ENCODE measurements at places on chromosomes 16 and 17.

GRCh38 chr16:84785843-84786581 is 33.8 kb upstream of the CRISPLD2 start:
- no peak for DNase-seq

DNA sequence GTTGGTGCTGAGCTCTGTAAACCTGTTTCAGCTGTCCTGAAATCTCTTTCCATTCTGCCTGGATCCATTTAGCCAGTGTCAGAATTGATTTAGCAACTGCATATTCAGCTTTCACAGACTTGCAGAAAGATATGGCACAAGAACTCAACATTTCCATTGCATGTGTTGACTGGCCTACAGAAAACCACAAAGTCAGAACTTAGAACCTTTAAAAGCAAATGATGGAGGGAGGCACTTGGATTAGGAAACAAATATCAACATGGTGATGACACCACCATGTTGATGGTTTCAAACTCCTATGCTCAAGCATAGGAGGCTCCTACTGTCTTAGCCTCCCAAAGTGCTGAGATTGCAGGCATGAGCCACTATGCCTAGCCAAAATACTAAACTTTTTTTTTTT is 52.3 kb upstream of the ARL6IP1 start:
- no peak for DNase-seq

GRCh38 chr17:46974086-46974485 is 5.0 kb downstream of the RPRML start:
- no peak for DNase-seq

DNA sequence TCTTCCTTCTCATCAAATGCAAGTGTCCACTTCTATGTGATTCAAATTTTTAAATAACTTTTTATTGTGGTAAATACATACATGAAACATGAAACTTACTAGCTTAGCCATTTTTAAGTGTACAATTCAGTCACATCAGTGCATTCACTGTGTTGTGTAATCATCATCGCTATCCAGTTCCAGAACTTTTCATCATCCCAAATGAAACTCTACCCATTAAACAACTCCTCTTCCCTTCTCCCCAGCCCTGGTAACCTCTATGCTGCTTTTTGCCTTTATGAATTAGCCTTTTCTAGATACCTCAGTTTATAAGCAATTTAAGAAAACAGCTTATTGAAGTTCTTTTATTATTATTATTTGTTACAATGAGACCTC is 41.1 kb upstream of the IL34 start:
- DNase-seq: no peak

GRCh38 chr17:9218911-9219310 is 197.6 kb downstream of the NTN1 start:
- DNase-seq: no peak

- no peak for DNase-seq
These were observed 100.9 kb downstream of the AMFR start for GRCh38 chr16:56324406-56324805.

- peak; percentile 51 for DNase-seq
These were observed 16.5 kb downstream of the MRPS23 start for GRCh38 chr17:57833179-57833939.

- no peak for DNase-seq
These were observed 45.3 kb downstream of the CPNE2 start for GRCh38 chr16:57137566-57138273.

- DNase-seq: no peak
These were observed 28.5 kb downstream of the STAT5B start for GRCh38 chr17:42247734-42248133.

- DNase-seq: no peak
These were observed 79.7 kb upstream of the EFCAB3 start for GRCh38 chr17:62300697-62301096.

- DNase-seq: no peak
These were observed 58.1 kb downstream of the MPHOSPH6 start for GRCh38 chr16:82111944-82112343.

DNA sequence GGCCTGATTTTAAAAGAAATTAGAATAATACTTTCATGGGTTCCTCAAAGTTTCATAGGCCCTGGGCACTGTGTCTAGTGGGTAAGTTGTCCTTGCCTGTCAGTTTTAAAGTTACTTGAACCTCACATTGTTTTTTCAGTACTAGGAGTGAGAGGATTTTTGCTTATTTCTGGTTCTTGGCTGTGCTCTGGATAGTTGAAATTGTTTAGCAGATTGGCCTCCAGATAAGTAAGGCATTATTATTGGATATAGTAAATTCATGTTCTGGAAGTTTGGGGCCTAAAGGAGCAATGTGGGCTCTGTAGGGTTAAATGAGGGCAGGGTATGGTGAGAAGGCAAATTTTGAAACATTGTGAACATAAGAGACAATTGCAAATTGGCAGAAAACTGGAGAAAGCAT is 78.5 kb downstream of the WNT3 start:
- DNase-seq: no peak

DNA sequence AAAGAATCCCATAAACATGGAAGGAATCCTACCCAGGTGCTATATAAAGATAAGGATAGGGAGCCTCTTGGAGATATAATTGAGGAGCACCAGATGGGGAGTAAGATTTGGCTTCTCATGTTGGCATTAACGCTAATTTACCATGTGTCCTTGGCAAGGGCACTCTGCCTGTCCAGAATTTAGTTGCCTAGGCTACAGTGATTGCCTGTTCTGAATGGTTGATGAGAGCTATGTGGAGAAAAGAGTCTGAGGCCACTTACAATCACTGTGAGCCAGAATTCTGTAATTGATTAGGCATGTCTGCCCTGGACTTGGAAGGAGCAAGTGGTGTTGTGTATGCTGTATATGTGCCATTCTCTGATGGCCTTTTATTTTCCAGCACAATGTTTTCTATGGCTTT is 1101.2 kb upstream of the RBFOX1 start:
- no peak for DNase-seq

GRCh38 chr17:65514082-65514481 is 47.4 kb downstream of the AXIN2 start:
- DNase-seq: no peak

GRCh38 chr16:66845080-66845410 is 831 bp downstream of the CA7 start:
- DNase-seq: no peak

GRCh38 chr17:33500151-33500550 is 207.1 kb upstream of the ASIC2 start:
- no peak for DNase-seq

- DNase-seq: no peak
These were observed 3.0 kb upstream of the PRSS22 start for GRCh38 chr16:2860826-2861567.

- DNase-seq: no peak
These were observed 25.2 kb upstream of the HYDIN start for GRCh38 chr16:71255721-71256120.

- DNase-seq: no peak
These were observed 30.9 kb upstream of the KCNJ12 start for GRCh38 chr17:21345236-21345635.

DNA sequence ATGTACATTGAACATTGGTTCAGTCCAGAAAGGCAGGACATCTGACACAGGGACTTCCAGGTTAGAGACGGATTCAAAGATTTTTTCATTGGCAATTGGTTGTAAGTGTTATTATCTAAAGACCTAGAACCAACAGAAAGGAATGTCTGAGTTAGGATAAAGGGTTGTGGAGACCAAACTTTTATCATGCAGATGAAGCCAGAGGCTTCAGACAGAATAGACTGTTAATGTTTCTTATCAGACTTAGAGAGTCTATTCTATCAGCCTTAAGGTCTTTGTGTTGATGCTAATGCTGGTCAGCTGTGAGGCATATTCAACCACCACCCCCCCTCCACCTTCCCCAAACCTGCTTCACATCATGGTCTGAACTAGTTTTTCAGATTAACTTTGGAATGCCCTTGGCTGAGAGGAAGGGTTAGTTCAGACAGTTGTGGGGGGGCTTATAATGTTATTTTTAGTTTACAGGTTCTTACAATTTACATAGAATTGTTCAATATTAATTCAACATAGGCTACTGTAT is 2.1 kb upstream of the ITGB3 start:
- no peak for DNase-seq

GRCh38 chr16:11673091-11674000 is 5.1 kb downstream of the SNN start:
- DNase-seq: no peak

- DNase-seq: peak; percentile 4
These were observed 955 bp downstream of the ACLY start for GRCh38 chr17:41917679-41918313.

- DNase-seq: peak; percentile 17
These were observed 28.8 kb downstream of the NGFR start for GRCh38 chr17:49523706-49524472.

DNA sequence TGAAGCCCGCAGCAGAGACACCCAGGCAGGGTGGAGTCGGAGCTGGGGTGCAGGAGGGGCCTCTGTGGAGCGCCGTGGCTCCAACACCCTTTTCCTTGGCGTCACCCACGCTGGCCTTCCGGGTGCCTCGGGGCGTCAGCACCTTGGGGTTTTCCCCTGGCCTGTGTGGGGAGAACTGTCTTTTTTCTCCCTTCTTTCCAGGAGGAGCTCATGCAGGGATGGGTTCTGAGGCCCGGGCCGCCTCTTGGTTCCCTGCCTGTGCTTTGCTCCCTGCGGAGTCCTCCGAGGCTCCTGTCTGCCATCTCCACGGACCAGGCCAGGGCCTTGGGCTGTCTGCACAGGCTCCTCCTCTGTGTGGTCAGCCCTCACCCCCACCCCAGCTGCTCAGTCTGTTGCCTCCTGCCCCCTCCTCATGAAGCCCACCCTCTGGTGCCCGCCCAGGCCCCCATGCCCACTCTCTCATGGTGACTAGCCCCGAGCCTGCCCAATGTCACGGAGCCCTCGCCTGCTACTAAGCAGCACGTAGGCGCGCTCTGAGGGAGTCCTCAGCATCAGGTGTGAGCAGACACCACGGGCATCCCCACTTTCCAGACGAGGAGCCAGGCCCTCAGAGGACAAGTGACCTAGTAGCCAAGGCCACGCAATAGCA is 5.0 kb downstream of the KATNB1 start:
- DNase-seq: no peak

DNA sequence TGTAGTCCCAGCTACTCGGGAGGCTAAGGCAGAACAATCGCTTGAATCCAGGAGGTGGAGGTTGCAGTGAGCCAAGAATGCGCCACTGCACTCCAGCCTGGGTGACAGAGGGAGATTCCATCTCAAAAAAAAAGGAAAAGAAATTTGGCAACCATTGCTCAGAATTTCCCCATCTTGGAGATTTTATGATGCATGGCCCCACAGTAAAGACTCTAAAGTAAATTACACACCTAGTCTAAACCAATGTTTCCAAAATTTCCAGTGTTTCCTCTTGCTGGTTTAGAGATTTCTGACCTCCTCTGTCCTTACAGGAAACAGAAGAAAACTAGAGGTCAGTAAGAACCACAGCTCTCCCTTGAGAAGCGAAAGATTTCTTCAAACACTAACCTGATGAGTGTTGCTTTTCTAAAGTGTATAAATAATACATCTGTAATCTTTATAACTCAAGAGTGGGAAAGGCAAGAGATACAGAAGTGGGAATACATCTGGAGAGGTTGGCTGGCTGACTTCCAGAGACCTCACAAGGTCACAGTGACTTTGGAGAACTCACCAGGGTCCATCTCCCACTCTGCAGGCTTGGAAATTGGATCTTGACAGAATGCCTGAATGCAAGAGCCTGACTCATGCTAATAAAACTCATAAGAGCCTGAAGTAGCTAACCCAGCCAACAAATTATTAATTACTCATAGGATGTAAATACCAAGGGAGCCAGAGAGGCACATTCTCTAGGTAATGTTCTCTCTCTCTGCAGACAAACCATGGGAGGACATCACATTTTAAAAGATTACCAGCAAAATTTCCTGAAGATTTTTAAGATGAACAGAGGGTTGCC is 8.8 kb downstream of the ADAT1 start:
- DNase-seq: no peak

- no peak for DNase-seq
These were observed 43.6 kb upstream of the PEMT start for GRCh38 chr17:17635126-17635525.

DNA sequence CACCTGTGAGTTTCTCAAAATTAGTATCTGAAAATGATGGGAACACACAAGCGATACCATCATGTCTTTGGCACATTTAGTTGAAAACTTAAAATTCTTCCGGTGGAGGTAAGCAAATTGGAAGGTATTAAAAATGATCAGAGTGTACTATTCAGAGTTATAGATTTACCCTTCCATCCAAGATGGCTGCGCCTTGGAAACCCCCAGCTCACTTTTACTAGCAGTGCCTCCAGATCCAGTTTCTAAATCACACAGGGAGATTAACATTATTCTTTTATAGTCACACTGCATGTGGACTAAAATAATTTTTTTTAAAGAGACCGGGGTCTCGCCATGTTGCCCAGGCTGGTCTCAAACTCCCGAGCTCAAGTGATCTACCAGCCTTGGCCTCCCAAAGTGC is 15.0 kb downstream of the PITPNC1 start:
- DNase-seq: no peak

DNA sequence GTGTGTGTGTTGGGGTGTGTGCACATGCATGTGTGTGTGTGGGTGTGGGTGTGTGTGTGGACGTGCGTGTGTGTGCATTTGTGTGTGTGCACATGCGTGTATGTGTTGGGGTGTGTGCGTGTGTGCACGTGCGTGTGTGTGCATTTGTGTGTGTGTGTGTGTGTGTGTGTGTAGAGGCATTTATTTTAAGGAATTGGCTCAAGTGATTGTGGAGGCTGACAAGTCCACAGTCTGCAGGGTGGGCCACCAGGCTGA is 37.9 kb upstream of the JPH3 start:
- no peak for DNase-seq

GRCh38 chr16:11619327-11619851 is 32.7 kb upstream of the LITAF start:
- DNase-seq: no peak

DNA sequence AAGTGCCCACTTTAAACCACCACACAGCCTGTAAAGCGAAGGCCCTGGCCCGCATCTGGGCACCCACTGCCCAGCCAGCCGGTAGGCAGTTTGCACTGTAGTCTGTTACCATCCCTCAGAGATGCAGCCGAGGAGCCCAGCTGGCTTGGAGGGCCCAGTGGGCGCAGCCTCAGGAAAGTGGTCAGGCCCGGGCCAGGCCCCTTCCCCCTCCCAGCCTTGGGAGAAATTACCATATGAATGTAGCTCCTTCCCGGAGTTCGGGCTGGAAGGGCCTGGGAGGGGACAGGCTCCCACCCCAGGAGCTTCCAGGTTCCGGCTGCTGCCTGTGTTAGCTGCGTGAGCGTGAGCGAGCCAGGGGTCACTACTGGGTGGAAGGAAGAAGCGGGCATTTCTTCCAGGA is 325.4 kb downstream of the SEC14L1 start:
- DNase-seq: no peak

- no peak for DNase-seq
These were observed 1.1 kb downstream of the DCUN1D3 start for GRCh38 chr16:20899071-20899470.

DNA sequence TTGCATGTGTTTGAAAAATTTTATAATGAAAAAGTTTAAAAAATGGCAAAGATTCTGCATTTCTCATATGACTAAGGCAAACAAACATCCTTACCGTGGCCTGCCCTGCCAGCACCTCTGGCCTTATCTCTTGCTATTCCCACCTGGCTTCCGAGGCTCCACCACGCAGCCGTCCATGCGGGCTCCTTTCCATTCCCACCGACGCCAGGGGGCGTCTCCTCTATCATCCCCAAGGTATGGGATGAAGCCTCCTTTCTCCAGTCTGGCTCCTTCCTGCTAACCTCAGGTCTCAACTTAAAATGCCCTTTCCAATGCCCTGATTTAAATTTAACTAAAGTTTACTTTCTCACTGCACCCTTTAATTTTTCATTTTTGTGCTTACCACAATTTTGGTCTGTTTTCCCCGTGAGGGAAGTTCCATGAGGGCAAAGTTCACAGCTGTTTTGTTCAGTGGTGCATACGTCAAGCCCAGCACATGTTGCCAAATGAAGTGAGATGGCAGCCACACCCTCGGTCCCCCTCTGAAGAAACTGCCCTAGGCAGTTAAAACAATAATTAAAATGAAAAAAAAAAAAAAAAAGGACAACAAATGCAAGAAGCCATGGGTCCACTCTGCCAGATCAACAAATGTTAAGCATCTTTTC is 13.3 kb upstream of the SDK2 start:
- no peak for DNase-seq
